ENCODE measurements at places on chromosomes 11 and 22.

DNA sequence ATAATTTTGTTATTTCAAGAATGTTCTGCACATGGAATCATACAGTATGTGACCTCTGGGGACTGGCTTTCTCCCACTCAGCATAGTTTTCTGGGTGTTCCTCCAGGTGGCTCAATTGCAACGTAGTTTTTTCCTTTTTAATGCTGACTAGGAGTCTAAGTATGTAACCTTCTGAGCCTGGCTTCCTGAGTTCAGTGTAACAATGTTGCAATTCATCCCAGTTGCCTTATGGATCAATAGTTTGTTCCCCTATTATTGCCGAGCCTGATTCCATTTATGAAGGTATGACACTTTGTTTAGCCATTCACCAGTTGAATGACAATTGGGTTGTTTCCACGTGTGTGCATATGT, 128.3 kb downstream of the CRYBB2 start:
- DNase-seq: no peak

DNA sequence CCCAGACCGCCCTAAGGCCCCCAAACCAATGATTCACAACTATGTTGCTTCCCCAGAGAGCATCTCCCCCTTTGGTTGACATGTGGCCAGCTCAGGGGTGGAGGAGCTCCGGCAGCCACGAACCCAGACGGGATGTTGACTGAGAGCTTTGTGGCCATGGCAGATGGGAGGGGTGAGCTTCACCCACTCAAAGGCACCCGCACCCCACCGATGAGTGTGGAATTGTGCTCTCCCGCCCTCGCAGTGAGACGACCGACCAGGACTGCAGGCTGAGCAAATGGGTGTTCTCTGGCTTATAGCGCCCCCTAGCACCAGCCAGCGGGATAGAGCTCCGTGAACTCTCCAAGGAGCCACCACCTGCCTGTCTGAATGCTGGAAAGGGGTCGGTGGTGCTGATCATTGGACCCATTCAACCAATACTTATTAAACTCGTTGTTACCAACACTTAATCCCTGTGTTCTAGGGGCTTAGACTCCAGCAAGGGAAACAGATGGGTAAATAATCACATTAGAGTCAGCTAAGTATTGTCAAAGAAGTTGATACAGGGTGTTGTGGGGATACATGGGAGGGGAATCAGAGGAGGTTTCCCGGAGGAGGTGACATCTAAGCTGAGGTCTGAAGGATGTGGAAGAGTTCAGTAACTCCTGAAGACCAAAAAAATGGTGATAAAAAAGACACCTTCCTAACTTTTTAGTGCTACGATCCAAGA, 4.5 kb upstream of the TIMP3 start:
- DNase-seq: no peak

DNA sequence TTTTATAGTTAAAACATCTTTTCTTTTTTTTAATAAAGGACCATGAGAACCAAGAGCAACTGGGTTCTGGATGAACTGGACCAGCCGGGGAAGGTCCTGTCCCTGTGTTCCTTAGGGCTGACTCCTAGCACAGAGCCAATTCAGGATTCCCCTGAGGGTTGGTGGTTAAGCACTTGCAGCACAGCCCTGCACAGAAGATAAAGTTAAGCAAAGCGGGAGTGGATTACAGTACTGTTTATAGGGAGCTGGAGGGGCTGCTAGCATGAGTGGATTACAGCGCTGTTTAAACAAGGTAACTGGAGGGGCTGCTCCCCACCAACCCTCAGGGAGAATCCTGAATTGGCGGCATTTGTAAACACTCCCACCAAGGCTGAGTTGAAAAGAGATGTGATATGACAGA, 90.6 kb downstream of the CELSR1 start:
- no peak for DNase-seq

DNA sequence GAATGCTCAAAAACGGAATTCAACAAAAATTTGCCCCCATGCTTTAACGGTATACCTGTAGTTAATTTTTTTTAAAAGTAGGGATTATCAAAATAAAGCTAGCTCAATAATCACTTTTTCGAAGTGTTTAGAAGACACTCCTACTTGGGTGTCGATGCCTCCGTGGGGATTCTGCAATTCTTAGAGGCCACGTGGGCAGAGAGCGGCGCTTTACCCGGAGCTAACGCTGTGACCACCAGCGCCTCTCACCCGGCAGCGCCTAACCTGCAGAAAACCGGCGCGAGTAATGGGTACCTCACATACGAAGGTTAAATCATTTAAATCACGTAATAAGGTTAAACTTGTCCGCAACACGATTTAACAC, 583 bp downstream of the TAF1D start:
- no peak for DNase-seq

GRCh38 chr11:92886243-92886905, 83.1 kb upstream of the MTNR1B start:
- DNase-seq: peak; percentile 41

GRCh38 chr22:28942801-28943500, 59.6 kb downstream of the ZNRF3 start:
- no peak for DNase-seq

DNA sequence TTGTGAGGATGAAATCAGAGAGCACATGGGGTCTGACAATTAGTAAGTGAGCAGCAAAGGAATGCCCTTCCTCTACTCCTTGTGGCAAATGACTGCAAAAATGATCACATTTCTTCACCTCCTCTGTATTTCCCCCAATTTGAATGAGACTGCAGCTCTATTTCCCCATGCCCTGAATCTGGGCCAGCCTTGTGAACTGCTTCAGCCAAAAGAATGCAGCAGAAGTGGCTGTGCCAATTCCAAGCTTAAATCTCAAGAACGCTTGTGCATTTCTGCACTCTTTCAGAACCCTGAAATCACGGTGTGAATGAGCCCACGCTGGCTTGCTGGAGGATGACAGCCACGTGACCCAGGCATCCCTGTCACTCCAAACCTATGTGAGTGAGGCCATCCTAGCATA, 9.9 kb downstream of the SLC43A3 start:
- no peak for DNase-seq

DNA sequence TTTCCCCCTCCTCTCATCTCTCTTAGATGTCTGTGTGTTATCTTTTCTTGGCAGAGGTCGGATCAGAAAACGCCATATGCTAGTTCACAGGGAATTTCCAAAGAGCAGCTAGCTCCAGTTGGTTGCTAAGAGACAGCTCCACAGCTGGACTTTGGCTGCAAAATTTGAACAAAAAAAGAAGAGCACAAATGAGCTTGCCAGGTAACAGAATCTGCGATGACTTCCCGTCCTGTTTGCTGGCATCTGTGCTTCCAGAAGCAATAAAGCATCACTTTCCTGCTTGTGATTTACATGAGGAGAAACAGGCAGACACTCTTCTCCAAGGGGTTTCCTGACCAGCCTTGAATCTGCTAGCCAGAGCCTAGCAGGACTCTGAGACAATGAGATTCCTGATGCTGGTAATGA, 596.0 kb upstream of the B3GAT1 start:
- DNase-seq: no peak

Data from NCI-H187 (cell line).